ENCODE measurements at places on chromosomes 4 and X.

GRCh38 chrX:99973572-99974226 lies 436.4 kb downstream of the PCDH19 start:
- DNase-seq = no peak

- no peak for DNase-seq
Measured at GRCh38 chrX:10016519-10017132, 49.5 kb downstream of the CLDN34 start.

DNA sequence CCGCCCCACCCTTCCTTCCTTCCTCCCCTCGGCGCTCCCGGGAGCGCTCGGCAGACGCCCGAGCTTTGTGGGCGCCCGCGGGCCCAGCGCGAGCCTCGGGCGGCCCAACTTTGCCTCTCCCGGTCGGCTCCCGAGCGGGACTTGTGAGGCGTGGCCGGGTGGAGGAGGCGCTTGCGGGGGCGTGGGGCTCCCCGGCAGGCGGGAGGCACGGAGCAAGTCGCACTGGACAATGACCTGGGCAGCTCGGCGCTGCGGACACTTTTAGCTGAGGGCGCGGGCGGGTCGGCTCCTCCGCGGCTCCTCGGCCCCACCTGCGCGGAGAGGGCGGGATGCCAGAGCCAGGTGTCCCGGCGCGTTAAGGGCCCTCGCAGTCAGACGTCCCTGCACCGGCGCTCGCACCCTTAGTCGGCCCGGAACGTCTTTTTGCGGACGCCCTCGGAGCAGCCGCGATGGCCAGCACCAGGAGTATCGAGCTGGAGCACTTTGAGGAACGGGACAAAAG lies 385 bp downstream of the DCLK2 start:
- no peak for DNase-seq

GRCh38 chr4:54278216-54278615 lies 49.1 kb downstream of the PDGFRA start:
- no peak for DNase-seq

DNA sequence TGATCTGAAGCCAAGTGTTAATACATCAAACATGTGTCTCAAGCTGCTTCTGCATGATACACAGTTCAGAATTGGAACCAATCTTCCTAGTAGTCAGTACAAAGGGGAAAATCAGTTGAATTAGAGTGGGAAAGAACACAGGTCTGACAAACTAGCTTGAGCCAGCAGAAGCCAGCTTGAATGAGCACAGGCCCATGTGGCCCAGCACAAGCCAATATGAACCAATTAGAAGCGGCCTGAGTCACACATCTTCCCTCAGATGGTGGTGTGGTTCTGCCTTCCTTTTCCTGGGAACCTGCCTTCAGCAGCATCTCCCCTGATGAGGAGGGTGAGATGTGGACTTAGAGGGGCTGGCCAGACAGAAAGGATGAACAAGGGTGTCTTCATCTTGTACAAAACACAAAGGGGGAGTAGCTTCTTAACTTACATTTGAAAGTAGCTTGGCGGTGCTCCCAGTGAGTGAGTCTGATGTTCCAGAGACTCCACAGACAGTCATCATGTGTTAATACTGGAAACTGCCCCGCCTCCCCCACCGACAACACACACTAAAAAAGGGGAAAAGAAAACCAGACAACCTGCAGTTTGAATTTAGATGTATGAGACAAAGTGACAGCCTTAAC lies 72.0 kb downstream of the FRMPD4 start:
- DNase-seq = no peak

GRCh38 chr4:8516996-8517550 lies 63.1 kb upstream of the GPR78 start:
- DNase-seq = no peak

DNA sequence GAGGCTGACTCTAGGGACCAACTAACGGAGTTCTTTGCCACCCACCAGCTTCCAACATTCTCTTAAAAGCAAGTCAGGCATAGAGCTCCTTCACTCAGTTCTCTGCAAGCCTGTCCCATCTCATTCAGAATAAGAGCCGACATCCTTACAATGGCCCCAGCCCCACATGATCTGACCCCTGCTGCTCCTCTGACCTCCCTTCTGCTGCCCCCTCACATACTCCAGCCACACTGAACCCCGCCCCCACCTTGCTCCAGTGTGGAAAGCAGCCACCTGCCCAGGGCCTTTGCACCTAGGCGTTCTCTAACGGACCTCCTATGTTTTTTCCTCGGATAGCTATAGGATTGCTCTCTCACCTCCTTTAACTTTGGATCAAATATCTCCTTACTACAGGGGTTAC lies 143.2 kb upstream of the ETNPPL start:
- DNase-seq = no peak

DNA sequence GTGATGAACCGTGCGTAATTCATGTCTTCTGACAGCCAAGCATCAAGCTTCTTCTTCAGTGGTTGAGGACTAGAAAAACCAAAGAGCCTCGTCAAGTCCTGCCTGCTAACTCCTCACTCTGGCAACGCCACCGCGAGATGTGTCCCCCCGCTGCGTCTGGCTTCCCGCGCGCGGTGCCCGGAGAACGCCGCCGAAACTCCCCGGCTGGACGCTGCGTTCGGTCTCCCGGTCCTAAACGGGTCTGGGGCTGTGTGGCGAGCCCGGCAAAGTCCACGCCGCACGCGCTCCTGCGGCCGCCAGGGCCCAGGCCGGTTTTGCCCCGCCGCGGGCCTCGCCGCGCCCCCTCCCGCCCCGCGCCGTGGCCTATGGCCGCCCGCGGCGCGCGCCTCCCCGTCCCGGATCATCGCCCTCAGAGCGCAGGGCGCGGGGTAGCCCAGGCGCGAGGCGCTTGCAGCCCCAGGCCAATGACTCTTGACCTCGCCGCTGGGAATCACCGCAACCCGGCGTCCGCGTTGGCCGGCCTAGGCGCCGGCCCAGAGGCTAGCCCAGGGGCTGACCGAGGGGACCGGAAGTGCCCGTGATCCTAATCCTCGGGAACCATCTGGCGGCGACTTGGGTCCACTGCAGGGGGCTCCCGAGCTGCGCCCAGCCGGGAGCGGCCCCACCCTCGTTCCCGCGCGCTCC lies at the start of gene AADAT:
Gene AADAT, minus strand, starts transcription at position 289 of the 684 bp plus-strand sequence. Its CDS starts 266 bp downstream, at position 23.
- DNase-seq = no peak

GRCh38 chr4:47933840-47934239 lies 19.5 kb upstream of the NFXL1 start:
- DNase-seq = no peak

DNA sequence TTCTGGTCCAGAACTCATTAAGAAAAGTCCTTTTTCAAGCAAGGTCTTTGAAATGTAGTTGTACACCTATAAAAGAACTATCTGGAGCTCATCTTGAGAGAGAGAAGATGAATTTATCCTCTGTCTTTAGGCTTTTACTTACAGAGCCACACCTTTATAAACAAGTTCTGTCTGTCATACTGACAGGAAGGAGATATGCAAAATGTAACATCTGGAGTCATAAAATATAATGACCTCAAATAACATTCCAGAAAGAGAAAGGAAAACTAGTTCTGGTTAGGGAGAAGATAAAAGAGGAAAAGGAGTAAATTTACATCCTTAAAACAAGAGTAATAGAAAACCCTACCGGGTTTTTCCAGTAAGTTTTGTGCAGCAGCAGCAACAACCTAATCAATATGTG lies 1.3 kb downstream of the INPP4B start:
- no peak for DNase-seq

DNA sequence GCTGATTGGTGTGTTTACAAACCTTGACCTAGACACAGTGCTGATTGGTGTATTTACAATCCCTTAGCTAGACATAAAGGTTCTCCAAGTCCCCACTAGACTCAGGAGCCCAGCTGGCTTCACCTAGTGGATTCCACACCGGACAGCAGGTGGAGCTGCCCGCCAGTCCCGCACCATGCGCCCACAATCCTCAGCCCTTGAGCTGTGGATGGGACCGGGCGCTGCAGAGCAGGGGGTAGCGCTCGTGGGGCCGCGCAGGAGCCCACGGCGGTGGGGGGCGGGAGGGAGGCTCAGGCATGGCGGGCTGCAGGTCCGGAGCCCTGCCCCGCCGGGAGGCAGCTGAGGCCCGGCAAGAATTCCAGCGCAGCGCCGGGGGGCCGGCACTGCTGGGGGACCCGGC lies 30.7 kb downstream of the MEPE start:
- no peak for DNase-seq

- DNase-seq = no peak
Measured at GRCh38 chr4:128600996-128601871, 208.3 kb upstream of the JADE1 start.

DNA sequence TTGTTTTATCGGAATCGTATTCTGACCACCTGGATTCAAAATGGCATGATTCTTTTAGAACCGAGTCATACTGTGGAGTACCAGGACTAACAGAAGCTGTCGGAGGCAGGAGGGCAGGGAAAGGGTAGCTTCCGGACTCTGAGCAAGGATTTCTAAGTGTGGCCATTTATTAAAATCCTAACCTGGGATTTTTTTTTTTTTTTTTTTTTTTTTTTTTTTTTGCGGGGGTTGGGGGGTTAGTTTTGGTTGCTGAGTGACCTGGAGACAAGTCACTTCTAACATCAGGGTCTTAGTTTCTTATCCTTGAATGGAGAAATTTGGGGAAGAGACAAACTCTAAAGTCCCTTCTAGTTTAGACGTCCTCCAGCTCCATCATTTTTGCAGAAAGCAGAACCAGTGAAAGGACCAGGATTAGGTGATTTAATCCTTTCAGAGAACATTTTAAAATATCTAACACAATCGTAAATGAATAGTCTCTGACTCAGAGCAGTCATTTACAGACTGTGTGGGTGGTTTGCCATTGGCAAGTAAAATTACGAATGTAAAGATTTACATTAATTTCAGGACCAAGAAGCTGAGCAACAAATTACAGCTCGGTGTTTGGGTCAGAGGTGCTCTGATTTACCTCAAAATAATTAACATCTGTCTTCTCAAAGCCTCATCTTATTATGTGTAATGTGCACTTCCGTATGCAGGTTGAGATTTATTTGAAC lies 7.3 kb downstream of the SLC25A5 start:
- DNase-seq = no peak
